ENCODE measurements at places on chromosomes 6 and 20. TPM values are rescaled to one million over a fixed set of nuclear protein-coding genes. Genes with fewer than 3 reads are reported as not detected.

ARFRP1 gene
- total RNA-seq = 52.2 TPM

DNA sequence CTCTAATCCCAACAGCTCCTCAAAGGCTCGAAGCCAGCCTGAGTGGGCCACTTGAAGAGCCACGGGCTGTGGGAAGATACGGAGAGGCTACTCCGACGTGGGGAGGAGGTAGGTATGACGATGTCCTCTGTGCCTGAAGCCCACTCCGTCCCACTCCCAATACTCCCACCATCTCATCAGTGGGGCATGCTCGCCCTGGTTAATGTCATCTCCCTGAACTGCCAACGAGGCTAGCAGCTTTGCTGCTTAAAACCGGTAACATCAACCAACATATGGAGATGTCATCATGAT is 11.1 kb downstream of the NRN1 start:
- no peak for DNase-seq

DNA sequence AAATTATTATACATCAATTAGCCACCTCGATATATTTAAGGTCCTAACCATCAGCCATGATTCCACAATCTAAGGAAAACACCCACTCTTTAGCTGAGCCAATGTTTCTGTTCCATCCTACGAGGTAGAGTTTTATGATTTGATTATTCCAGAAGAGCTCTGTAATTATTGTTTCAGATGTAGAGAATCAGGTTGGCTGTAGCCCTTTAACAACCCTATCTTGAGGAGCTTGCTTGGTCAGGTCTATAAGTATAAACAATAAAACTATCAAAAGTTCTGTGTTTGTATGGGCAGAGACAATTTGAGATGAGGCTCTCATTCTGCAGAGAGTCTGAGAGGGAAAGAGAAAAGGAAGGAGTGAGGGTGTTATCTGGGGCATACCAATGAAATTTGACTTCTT is at the start of gene PBOV1:
TSS of gene PBOV1 (minus strand) at position 43 of the 400 bp plus-strand sequence. CDS start 96 bp downstream, outside the sequence.
- DNase-seq = no peak

GRCh38 chr6:3808759-3809514 is 40.2 kb upstream of the FAM50B start:
- no peak for DNase-seq

LIN28B gene
- not detected for total RNA-seq
